ENCODE measurements at places on chromosomes 5 and 9.

- DNase-seq: peak; percentile 87
Measured at GRCh38 chr5:172932313-172933017, 26.8 kb upstream of the RPL26L1 start.

DNA sequence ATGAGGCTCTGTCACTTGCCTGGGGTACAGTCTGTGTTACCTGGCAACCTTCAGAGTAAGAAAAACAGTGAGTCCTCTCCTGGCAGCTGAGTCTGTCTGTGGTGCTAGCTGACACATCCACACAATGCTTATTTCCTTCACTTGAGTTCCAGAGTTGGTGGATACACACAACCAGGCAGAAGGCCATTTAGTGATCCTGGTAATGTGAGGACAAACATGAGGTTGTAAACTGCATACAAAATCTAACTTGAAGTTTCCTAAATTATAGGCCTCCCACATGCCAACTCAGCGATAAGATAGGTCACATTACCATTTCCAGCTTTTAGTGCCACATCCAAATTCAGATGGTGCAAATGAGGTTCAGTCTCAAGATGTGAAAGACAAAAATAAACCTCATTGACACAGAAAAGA, 125.5 kb downstream of the DCP2 start:
- DNase-seq: no peak

GRCh38 chr5:133358271-133358670, 254.1 kb downstream of the FSTL4 start:
- peak; percentile 70 for DNase-seq

DNA sequence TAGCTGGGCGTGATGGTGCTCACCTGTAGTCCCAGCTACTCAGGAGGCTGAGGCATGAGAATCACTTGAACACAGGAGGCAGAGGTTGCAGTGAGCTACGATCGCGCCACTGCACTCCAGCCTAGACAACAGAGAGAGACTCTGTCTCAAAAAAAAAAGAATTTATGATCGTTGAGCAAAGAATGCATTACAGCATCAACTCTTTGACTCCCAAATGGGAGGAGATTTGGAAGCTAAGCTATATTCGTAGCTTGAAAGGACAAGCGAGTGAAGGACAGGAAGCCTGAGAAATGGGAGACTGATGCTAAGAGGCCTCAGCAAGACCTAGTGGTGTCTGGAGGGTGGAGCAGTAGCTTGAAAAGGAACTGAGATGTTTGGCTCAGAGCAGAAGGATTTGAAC, 10.3 kb upstream of the CCIN start:
- DNase-seq: no peak

DNA sequence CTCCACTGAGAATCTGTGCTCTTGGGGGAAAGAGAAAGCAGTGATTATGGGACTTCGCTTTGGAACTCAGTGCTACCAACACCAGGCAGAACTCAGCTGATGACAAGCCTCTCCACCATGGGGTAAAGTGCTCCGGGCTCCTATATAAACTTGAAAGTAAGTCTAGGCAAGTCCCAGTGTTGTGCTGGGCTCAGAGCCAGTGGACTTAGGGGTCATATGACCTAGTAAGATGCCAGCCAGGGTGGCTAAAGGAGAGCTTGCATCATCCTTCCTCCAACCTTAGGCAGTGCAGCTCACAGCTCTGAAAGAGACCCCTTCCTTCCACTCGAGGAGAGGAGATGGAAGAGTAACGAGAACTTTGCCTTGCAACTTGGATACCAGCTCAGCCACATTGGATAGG, 35.1 kb upstream of the FREM1 start:
- DNase-seq: no peak

DNA sequence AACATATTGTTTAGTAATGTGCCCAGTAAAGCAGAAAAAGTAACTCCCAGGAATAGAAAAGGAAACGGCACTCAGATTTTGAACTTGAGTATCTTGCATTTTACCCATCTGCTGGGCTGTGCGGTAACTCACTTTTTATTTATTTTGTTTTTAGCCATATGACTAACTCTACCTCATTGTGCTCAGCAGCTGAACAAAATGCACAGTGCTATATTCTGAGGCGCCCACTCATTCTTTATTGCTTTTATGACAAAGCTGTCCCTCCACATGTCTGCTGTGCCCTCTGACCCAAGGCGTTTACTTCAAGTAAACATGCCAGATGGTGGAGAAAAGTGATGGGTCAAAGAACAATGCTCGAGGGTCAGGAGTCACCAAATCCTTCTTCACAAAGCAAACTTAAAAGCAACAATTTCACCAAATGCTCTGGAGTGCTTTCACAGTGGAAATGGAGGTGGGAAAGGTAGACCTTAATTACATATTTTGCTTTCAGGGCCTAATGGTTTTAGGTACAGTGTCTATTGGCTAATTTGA, 215.2 kb upstream of the ELAVL2 start:
- no peak for DNase-seq

DNA sequence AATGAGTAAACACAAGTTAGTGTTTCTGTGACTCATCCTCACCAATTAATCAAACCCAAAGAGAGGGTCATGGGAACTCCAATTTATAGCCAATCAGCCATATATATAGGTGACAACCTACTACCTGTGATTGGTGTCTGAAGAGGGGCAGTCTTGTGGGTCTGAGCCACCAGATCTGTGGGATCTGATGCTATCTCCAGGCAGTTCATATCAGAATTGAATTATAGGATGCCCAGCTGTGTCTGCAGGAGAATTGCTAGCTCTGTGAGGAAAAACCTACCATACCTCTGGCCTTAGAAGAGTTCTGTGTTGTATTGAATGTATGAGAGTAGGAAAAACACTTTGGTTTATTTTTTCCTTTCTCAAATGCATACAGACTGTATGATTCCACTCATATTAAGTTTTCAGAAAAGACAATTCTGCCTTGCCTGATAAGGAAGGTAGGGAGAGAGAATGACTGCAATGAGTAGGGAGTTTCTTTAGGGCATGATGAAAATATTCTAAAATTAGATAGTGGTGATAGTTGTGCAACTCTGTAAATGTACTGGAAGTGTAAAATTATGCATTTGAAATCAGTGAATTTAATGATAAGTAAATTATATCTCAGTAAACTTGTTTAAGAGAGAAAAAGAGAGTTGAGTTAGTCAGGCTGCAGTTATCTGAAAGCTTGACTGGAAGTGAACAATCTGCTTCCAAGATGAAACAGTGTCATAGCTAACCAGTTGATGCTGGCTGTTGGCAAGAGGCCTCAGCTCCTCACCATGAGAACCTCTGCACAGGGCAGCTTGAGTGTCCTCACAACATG, 274.9 kb downstream of the AUH start:
- no peak for DNase-seq

DNA sequence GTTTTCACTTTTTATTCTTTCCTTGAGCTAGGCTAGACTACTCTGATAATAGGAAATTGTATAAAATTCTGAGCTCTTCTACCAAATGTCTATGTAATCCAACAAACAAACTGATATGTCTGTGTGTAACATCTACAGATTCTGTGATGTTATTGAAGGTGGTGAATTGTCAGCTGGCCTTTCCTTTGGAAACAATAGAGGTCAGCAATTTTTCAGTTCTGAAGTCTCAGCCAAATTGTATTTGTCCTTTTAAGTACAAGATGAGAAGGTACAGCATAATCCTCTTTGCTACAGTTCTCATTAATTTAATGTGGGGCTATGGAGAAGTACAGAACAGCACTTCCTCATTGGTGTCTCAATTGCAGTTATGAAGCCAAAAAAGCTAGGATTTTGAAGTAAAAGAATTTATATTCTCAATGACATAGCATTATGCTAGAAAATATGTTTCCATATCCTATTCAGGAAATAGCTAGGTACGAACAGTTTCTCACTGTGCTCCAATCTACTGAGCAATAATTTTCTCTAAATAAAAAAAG, 198.0 kb downstream of the HINT1 start:
- no peak for DNase-seq

DNA sequence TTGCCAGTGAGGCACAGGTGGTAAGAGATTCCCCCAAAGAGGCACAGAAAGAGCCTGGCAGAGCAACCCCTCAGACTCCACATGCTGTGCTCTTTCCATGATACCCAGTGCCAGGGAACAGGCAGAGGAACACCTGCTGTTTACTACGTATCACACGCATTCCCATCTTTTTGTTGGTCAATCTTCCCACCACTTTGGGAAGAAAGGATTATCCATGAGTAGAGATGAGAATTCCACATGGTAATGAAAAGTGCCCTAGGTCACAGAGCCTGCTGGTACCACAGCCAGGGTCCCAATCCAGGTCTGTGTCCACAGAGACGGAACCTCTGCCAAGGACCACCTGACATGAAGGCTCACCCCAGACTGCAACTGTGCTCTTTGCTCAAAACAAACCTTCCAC, 86.6 kb downstream of the LHFPL2 start:
- no peak for DNase-seq

- DNase-seq: no peak
Measured at GRCh38 chr5:60092671-60093422, 199.3 kb upstream of the PDE4D start.

GRCh38 chr5:124604419-124604818, 142.0 kb downstream of the ZNF608 start:
- no peak for DNase-seq

GRCh38 chr9:27037499-27037898, 32.0 kb upstream of the LRRC19 start:
- DNase-seq: no peak

DNA sequence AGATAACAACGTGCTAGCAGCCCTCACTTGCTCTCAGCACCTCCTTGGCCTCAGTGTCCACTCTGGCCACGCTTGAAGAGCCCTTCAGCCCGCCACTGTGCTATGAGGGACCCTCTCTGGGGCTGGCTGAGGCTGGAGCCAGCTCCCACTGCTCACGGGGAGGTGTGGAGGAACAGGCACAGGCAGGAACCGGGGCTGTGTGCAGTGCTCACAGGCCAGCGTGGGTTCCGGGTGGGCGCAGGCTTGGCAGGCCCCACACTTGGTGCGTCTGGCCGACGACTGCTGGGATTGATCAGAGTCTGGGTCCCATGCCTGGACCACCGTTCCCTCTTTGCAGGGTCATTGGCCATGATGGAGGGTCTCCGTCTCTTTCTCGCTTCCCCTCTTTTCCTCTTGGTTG, 194.3 kb upstream of the GRAMD2B start:
- DNase-seq: no peak

GRCh38 chr9:121893786-121894185, 199.3 kb downstream of the TTLL11 start:
- peak; percentile 9 for DNase-seq

DNA sequence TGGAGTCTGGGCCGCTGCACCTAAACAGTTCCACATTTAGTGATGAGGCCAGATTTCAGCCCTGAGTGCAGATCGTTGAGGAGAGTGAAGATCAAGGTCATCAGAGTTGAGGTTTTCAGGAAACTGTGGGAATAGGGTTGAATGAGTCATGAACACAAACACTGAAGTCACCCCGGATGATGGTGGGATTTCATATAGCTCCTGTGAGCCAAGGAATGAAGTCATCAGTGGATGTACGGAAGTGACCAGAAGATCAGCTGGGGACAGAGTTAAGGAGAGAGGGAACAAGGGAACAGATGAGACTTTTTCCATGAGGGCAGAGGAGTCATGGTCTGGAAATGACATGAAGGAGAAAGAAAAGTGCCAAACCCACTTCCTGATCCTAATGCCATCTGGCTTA, 36.5 kb downstream of the PALM2AKAP2 start:
- DNase-seq: no peak

DNA sequence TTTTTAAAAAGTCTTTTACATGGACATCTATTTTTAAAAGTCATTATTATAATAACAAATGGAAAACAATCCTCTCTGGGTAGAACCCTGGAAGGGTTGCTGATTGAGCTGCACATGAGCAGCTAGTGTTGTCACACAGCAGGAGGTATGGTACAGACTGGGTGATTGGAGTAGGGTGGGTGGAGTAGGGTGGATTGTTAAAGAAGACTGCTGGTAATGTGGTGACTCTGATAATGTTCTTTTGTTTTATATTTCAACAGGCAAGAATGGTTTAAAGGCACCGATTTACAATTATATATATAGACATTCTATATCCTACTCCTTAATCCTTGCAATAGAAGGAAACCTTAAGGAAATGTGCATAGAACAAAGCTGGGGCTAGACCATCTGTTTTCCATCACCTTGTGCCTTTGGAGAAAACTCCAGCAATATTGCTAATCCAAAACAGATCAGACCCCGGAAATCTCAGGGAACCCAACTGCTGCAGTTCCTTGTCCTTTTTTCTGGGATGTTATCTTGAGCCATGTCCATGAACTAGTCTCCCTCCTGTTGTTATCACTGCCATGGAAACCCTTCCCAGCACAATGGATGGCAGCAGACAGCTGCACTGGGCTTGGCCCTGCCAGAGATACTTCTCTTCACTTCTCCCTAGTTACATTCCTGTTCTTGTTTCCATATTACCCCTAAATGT, 129.7 kb downstream of the YIPF5 start:
- DNase-seq: no peak

DNA sequence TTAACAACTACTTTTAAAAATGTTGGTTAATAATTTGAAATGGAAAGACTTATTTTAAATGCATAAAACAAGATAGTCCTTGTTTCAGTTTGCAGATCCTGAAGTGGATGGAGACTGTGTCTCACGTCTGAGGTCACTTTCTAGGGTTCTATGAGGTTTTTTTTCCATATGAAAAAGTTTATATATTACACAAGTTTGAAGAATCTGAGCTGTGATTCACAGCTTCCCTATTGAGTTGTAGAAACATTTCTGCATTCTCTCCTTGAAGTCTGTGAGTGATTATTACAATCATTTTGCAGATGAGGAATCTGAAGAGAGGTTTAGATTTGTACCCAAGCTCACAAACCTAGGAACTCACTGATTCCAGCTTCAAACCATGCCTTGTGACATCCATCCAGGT, 442.5 kb upstream of the KLF4 start:
- DNase-seq: no peak

GRCh38 chr5:67095346-67096171, 101.0 kb downstream of the CD180 start:
- peak; percentile 84 for DNase-seq

DNA sequence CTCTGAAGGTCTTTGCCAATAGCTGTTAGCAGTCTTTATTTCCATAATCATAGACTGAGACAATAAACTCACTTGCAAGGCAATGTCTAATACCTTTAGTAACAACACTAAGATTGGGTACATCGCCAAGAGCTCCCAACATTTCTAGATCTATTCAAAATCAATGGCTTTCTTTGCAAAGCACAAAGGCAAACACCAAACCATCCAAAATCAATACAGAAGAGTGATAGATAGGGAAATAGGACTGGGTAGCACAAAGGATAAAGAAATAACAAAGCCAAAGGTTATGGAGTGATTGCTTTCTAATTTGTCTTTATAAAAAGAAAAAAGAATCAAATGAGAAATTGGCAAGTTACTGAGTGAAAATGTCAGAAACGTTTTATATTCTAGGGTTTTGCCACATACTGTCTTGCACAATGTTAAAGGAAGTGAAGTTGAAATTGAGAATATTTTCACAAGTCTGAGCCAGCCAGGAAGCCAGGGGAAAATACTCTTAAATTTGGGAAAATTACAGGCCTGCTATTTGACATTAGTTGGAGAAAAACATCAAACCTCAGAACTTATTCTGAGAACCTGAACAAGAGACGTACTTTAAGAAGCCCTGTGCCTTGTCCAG, 53.3 kb upstream of the LHFPL2 start:
- no peak for DNase-seq

DNA sequence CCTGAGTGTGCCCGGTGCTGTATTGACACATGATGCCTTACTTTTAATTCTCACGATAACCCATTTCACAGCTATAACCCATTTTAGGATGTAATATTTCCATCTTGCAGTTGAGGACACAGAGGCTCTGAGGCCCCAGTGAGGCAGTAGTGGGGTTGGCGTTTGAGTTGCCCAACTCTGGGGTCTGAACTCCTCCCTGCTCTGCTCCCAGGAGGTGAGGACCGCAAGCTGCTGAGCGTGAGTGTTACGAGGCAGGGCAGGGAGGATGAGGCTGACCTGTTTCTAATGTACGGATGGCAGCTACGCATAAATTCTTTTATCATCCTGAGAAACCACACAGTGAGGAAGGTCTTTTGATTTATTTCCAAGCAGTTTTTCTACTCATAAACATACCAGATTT, 11.4 kb downstream of the LRRC8A start:
- no peak for DNase-seq

Data from coronary artery (tissue), 2 donors.